ENCODE measurements at places on chromosomes 6 and 20. TPM values are rescaled to one million over a fixed set of nuclear protein-coding genes. Genes with fewer than 3 reads are reported as not detected.

- DNase-seq = peak; percentile 50
- H3K4me3 ChIP-seq = peak overlapping the region; percentile 86
- peaks cover 69% of the 10 kb centered on the region for H3K36me3 ChIP-seq
- peak overlapping the region; percentile 94 for H3K27ac ChIP-seq
- peaks cover 16% of the 10 kb centered on the region for H3K4me1 ChIP-seq
Measured at GRCh38 chr6:106973836-106974335, 643 bp downstream of the CD24 start.

DNA sequence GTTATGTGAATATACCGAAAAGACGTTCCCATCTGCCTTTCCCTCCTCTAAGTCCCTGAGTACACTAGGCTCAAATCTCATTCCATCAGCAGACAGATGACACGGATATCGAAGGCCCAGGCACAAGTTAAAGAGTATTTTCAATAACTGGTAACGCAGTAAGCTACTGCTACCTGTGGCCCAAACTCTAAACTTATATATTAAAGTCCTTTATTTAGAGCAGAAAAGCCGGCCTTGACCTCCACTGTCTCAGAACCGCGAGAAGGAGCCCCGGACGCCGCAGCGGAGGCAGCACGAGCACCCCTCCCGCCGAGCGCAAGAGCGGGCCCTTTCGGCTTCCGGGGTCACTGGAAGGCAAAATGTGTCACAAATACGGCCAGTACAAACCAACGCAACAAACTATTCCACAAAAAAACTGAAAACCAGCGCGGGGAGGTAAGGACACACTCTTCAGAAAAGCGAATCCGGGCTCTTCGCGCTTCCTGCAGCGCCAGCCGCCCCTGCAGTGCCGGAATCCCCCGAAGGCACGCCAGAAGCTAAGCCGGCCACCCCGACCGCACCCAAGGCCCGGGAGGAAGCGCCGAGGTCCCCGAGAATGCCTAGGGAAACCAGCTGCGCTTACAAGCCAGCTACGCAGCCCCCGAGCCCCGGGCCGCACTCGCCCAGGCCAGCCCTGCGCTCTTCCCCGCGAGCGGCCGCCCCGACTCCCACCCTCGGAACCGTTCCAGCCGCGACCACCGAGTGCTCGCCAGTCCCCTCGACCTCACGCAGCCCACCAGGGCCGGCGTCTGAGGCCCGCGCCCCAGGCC, 681 bp downstream of the DIDO1 start:
- H3K27ac ChIP-seq = peak overlapping the region; percentile 97
- no peaks in the 10 kb centered on the region for H3K27me3 ChIP-seq
- H3K4me3 ChIP-seq = peak overlapping the region; percentile 94
- peaks cover 62% of the 10 kb centered on the region for H3K36me3 ChIP-seq
- DNase-seq = peak; percentile 65
- H3K4me1 ChIP-seq = peaks cover 61% of the 10 kb centered on the region

GRCh38 chr20:47557791-47558190, 56.1 kb downstream of the NCOA3 start:
- no peak for DNase-seq
- H3K27me3 ChIP-seq = no peaks in the 10 kb centered on the region
- peaks cover 6% of the 10 kb centered on the region for H3K36me3 ChIP-seq
- H3K4me1 ChIP-seq = peaks cover 27% of the 10 kb centered on the region
- no peak overlapping the region for H3K4me3 ChIP-seq

GRCh38 chr6:22657352-22657980, 88.1 kb downstream of the HDGFL1 start:
- DNase-seq = peak; percentile 28
- H3K4me1 ChIP-seq = peaks cover 50% of the 10 kb centered on the region
- peak overlapping the region; percentile 25 for H3K27ac ChIP-seq
- H3K4me3 ChIP-seq = no peak overlapping the region
- no peaks in the 10 kb centered on the region for H3K27me3 ChIP-seq

DNA sequence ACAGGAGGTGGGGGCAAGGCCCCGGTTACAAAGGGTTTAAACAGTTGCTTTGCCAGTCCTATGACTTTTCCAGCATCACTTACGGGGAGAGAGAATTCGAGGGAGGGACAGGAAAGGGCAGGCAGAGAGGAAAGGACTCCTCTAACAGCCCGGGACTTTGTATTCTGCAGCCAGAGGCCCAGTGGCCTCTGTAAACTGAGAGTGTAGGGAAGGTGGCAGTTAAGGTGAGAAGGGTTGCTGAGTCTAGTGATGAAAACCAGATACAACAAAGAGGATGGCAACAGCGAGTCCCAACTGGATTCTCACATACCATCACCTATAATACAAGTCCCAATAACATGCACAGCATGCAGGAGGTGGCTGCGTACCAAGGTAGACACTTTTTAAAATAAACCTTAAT, 13.5 kb downstream of the PLAGL2 start:
- peaks cover 32% of the 10 kb centered on the region for H3K36me3 ChIP-seq
- no peak overlapping the region for H3K27ac ChIP-seq
- H3K4me3 ChIP-seq = no peak overlapping the region
- H3K4me1 ChIP-seq = no peaks in the 10 kb centered on the region

- no peak overlapping the region for H3K4me3 ChIP-seq
- peak; percentile 19 for DNase-seq
- no peak overlapping the region for H3K27ac ChIP-seq
- no peaks in the 10 kb centered on the region for H3K27me3 ChIP-seq
- H3K4me1 ChIP-seq = peaks cover 8% of the 10 kb centered on the region
Measured at GRCh38 chr6:139698526-139699176, 324.2 kb upstream of the CITED2 start.

DNA sequence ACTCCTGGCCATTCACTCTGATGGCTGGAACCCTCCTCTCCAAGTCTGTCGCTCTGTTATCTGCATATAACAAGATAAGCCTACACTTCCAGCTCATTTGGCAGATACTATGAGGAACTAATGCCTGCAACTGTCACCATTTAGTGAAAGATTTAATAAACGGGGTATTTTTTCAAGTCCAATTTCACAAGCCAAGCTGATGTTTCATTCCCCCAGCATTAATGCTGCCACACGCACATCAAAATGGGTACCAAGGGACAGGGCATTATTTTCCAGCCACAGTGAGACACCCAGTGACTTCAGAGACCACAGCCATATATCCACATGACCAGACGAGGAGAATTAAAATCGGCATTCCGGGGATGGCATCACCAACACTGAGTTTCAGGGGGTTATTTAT, 175.5 kb downstream of the PTPRT start:
- DNase-seq = no peak
- no peaks in the 10 kb centered on the region for H3K36me3 ChIP-seq
- no peaks in the 10 kb centered on the region for H3K4me1 ChIP-seq
- H3K27me3 ChIP-seq = peaks cover 66% of the 10 kb centered on the region
- H3K27ac ChIP-seq = no peak overlapping the region

DNA sequence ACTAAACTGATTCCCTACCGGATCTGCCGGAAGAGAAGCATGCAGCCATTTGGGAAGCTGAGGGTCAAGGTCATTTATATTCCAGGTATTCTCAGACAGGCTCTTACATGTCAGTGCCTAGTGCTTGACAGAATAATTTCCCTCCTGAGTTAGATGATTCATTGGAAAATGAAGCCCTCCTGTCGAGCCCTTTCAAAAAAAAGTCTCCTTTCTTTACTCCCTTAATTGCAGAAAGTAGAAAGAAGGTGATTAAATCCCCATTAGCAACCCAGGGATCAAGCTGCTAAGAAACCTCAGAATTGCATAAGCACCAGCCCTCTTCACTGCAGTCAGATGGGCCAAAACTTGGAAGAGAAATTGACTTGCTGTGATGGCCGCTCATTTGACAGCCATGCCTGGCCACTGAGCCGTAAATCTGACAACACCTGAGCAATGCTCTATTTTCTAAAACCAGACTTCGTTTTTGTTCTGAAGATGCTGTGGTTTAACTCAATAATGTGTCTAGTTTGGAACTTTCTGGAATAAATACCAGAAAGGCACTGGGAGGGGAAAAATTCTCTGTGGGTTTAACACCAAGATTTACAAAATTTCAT, 61.0 kb upstream of the ARMH2 start:
- H3K4me3 ChIP-seq = no peak overlapping the region
- H3K27ac ChIP-seq = no peak overlapping the region
- no peaks in the 10 kb centered on the region for H3K27me3 ChIP-seq
- peaks cover 29% of the 10 kb centered on the region for H3K4me1 ChIP-seq
- DNase-seq = no peak

- H3K4me3 ChIP-seq = no peak overlapping the region
- H3K36me3 ChIP-seq = no peaks in the 10 kb centered on the region
- DNase-seq = no peak
- no peak overlapping the region for H3K27ac ChIP-seq
Measured at GRCh38 chr6:141963543-141964295, 169.0 kb upstream of the GJE1 start.

GRCh38 chr6:43855247-43855646, 85.2 kb downstream of the VEGFA start:
- DNase-seq = no peak
- H3K4me3 ChIP-seq = no peak overlapping the region

DNA sequence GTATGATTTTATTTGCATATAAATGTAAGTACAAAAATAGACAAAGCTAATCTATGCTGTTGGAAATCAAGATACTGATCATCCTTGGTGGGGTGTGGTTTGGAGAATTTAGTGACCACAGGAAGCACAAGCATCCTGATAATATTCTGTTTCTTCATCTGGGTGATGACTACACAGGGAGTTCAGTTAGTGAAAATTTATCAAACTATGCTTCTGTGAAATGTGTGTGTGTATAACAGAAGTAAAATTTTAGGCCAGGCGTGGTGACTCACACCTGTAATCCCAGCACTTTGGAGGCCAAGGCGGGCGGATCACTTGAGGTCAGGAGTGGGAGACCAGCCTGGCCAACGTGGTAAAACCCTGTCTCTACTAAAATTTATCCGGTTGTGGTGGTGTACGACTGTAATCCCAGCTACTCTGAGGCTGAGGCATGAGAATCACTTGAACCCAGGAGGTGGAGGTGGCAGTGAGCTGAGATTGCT, 20.6 kb downstream of the ENPP3 start:
- H3K36me3 ChIP-seq = no peaks in the 10 kb centered on the region
- H3K4me1 ChIP-seq = peaks cover 17% of the 10 kb centered on the region
- H3K4me3 ChIP-seq = no peak overlapping the region
- no peaks in the 10 kb centered on the region for H3K27me3 ChIP-seq
- H3K27ac ChIP-seq = no peak overlapping the region

GRCh38 chr6:122709922-122710512, 69.5 kb upstream of the FABP7 start:
- no peaks in the 10 kb centered on the region for H3K36me3 ChIP-seq
- DNase-seq = no peak
- H3K4me1 ChIP-seq = peaks cover 17% of the 10 kb centered on the region
- H3K4me3 ChIP-seq = no peak overlapping the region
- H3K27ac ChIP-seq = no peak overlapping the region
- no peaks in the 10 kb centered on the region for H3K27me3 ChIP-seq

DNA sequence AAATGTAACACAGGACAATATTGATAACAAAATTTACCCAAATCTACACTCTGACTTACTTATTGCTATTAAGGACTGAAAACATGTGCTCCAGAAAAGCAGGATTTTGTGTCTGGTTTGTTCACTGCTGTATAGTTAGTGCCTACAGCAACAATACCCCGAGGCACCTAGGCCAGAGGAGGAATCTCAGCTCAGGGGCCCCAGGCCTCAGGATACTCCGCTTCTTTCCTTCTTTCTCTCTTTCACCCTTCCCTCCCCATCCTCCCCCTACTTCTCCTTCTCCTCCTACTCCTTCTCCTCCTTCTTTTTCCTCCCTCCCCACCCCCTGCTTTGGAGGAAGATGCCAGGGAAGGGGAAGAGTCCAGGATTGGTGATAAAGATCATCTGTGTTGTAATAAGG, 985 bp upstream of the VNN2 start:
- no peak for DNase-seq
- H3K27me3 ChIP-seq = no peaks in the 10 kb centered on the region
- H3K27ac ChIP-seq = no peak overlapping the region
- H3K36me3 ChIP-seq = no peaks in the 10 kb centered on the region
- peaks cover 6% of the 10 kb centered on the region for H3K4me1 ChIP-seq

DNA sequence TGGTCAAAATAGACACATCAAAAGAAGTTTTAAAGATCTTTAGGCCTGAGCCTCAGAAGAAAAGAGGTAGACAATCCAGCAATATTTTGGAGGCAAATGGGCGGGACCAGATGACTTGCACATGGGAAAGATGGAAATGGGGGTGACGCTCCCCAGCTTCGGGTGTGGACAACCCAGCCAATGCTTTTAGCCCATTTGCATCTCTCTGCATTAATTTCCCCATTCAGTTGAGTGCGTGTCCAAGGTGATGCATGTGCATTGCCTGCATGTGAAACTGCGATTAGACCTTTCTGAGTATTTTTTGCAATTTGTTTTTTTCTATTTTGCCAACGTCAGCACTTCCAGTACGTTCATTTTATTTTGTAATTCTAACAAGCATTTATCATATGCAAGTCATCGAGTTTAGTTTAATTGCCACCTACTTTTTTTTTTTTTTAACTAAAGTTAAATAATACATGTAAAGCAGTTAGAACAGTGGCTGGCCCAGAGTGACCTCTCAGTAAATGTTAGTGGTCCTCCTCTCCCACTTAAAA, 24.2 kb downstream of the PDRG1 start:
- no peak overlapping the region for H3K4me3 ChIP-seq
- no peaks in the 10 kb centered on the region for H3K4me1 ChIP-seq
- no peak for DNase-seq
- no peak overlapping the region for H3K27ac ChIP-seq
- no peaks in the 10 kb centered on the region for H3K36me3 ChIP-seq

GRCh38 chr6:138194287-138194686, 24.0 kb downstream of the PBOV1 start:
- H3K27me3 ChIP-seq = no peaks in the 10 kb centered on the region
- H3K4me3 ChIP-seq = no peak overlapping the region
- DNase-seq = no peak
- H3K4me1 ChIP-seq = no peaks in the 10 kb centered on the region

DNA sequence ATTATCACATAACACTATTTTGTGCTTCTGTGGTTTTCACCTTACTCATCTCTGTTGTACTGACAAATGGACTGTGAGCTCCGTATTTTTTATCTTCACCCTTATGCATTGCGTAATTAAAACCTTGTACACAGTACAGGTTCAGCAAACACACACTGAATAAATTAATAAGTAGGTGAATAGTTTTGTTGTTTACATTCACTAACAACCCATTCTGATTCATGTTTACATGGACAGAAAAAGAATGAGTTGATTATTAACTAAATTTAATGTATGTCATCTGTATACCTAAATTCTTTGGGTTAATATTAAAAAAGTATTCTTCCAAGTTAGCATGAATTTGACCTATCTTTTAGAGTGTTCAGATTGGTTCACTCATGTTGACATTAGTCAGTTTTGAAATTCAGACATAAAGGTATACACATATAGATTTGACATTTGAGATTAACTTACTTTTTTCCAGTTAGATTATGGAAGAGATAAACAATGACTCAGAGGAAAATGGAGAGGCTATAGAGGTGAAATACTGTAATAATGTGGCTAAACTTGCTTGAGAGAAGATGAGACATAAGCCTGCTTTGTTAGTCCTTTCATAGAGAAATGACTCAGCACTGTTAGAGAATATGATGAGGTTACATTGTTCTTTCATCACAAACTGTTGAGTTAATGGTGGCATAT, 541.7 kb upstream of the FLRT3 start:
- no peaks in the 10 kb centered on the region for H3K27me3 ChIP-seq
- no peak for DNase-seq
- H3K4me1 ChIP-seq = peaks cover 9% of the 10 kb centered on the region
- no peaks in the 10 kb centered on the region for H3K36me3 ChIP-seq
- peak overlapping the region; percentile 96 for H3K27ac ChIP-seq
- peak overlapping the region; percentile 31 for H3K4me3 ChIP-seq

The NRN1 gene
- not detected for total RNA-seq

The LY6G6C gene
- not detected for total RNA-seq

The RBBP8NL gene
- 6.2 TPM for total RNA-seq

The KIAA0408 gene
- 0.91 TPM for total RNA-seq

The CGAS gene
- total RNA-seq = 31.2 TPM

The FLRT3 gene
- total RNA-seq = 4.6 TPM

The ADGRF1 gene
- 256 TPM for total RNA-seq

The DSN1 gene
- 42.5 TPM for total RNA-seq

The SIRPA gene
- 28.3 TPM for total RNA-seq
